ENCODE measurements at places on chromosomes 4 and X.
A peak's percentile ranks its signal among the peaks of the same experiment; 100 is the strongest.

DNA sequence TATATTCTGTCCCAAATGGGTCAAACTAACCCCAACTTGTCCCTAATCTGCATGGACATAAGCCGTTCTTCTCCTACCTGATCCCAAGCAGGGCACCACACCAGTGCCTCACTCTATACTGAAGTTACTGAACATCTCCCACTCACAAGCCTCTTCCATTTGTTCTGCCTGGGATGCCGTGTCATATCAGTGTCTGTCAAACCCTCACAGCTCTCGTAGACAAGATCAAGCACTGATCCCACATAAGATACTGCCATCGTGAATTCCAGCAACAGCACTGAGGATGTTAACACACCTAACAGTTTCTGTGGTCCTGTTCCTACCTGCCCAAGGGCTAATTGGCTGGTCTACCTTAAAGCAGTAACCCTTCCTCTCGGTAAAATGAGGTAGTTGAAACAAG lies 162.1 kb downstream of the APBB2 start:
- DNase-seq, result no peak

GRCh38 chr4:10640561-10641201 lies 43.9 kb downstream of the CLNK start:
- peak; percentile 9 for DNase-seq

GRCh38 chrX:327660-328126 lies 9.1 kb upstream of the GTPBP6 start:
- no peak for DNase-seq

DNA sequence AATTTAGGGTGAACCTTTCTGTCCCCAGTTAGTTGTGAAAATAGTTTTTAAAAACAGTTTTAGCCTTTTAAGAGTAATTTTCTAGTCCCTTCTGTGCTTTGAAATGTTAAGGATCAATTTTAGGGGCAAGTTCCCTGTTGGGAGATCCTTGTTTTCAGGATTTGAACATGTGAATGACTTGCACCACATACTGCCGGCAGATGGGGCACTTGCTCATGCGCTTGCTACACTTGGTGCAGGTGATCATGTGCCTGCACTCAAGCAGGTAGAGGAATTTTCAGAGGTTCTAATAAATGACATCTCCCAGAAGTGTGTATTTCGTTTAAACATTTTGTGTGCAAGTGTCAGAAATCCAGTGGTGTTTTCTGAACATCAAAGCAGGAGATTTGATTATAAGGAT lies 195.9 kb downstream of the CHM start:
- DNase-seq, result peak; percentile 0

DNA sequence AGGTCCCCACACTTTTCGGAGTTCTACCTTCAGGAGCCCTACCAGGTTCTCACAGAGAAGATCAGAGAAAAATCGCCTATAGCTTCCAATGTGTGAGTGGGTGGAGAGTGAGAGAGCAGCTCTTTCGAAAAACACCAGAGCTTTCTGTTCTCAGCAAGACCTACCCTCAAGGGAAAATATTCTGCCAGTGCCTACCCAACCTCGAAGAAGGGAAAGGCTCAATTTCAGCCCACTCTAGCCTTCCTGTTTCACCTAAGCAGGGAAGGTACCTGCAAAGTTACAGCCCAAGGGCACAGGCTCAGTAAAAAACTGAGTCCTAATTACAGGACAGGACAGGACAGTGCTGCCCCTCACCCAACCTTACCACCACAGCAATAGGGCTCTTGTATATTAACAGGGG lies 104.0 kb upstream of the WDR17 start:
- DNase-seq, result no peak

DNA sequence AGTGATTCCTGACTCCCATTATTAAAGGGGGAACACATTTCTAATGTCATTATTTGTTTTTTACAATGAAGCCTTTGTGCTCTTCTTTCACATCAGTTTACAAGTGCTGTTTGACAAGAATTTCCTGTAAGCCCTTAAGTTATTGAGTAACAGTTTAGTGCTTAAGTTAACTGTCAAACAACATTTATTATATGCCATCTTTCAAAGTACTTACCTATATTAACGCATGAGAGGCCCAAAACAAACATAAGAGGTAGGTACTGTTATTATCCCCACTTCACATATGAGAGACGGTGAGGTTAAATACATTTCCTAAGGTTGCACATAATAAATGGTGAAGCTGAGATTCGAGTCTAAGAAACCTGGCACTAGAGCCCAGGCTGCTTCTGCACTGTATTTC lies 56.0 kb upstream of the MAGED1 start:
- DNase-seq, result no peak

DNA sequence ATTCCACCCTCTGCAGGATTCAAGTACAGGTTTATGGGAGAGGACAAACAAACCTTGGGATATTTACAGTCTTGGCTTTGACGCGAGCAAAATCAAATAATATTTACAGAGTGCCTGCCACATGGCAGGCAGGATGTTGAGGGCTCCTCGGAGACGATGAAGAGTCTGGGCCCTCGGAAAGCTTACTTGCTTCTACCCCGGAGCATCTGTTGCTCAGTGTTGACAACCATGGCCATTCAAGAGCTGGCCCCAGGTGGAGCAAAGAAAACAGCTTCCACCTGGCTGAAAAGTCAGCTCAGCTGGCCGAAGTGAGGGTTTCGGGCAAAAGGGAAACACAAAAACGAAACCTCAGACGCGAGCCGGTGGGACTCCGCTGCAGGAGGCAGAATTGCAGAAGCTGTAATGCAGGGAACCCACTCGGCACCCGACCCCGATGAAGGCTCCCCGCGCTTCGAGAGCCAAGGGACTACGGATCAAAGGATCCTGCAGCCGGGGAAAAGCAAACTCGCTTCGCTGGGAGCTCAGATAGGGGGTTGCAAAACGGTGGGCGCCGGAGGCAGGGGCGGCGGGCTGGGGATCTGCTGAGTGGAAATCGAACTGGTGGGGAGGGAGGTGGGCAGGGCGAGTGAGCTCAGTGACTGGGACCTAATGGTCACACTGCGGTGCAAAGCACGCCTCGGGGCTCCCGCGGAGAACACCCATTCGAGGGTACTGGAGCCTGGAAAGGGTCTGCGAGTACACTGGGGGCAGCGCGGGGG lies 805 bp downstream of the ATP8A1 start:
- DNase-seq, result peak; percentile 12

DNA sequence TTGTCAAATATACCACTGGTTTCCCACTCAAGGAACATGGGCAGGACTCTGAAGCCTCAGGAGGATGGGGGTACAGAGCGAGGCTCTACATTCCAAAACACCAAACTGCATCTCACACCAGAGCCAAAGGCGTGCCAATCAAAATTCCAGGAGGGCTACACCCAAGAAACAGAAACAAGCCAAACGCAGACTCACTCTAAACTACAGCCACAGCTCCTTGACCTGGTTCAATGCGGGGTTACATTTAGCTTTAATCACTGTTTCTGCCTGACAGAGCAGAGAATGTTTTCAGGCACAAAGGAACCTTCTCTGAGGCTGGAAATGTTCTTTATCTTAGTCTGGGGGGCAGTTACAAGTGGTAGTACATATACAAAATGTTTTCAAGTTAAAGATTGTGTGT lies 2121.5 kb upstream of the AGA start:
- DNase-seq, result no peak

DNA sequence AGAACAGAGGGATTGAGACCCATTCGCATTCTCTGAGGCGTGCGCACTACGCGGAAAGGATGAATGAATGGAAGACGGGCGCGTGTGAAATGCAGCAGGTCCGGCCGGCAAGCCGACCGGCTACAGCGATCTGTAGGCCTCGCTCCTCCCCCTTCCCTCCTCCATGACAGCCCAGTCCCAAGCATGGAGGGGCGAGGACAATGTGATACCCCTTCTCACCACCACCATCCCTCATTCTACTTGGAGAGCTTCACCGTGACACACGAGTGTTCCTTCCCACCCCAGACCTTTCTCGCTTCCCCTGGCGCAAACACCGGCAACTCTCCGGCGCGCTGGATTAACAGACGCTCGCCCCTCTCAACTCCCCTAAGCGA lies 815 bp downstream of the EIF4E start:
- DNase-seq, result peak; percentile 32
